AML-193 (cell line): ENCODE measurements at places on chromosomes 1 and 21.

DNA sequence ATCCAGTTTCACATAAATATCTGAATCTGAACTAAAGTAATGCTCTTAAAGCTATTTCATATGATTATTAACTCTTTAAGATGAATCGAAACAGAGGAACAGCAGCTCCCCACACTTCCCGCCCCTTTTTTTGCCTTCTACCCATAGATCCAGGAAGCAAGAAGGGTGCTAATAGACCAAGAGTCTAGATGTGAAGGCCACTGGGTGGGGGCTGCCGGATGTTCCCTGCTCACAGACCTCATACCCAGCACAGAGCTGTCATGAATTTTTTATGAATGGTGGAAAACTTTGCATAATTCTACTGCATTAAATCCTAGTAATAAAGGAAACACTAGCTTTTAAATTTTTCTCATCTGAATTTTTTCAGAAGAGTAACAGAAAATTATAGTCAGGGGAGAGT lies 283.9 kb upstream of the SGIP1 start:
- DNase-seq: no peak

DNA sequence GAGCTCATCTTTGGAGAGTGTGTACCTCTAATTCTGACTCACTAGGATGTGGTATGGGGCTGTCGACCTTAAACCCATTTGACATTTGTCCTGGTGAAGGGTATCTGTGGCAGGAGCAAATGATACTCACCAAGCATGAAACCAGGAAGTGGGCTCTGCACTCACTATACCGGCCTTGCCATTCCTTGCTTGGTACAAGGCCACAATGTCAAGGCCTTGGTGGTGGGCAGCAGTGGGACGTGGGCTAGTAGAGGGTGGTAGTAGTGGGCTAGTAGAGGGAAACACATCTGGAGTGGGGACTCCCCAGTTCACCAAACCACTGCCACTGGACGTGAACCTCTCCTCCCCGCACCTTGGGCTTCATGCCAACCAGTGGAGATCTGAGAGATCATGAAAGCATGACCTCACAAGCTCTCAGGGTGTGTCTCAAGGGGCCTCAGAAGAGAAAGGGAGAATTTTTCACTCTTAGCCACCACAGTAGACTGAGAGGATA lies 11.5 kb downstream of the TNFSF4 start:
- no peak for DNase-seq

GRCh38 chr1:13960375-13960987 lies 260.5 kb downstream of the PRDM2 start:
- no peak for DNase-seq

GRCh38 chr1:32525053-32525452 lies 14.2 kb upstream of the ZBTB8A start:
- DNase-seq: no peak

DNA sequence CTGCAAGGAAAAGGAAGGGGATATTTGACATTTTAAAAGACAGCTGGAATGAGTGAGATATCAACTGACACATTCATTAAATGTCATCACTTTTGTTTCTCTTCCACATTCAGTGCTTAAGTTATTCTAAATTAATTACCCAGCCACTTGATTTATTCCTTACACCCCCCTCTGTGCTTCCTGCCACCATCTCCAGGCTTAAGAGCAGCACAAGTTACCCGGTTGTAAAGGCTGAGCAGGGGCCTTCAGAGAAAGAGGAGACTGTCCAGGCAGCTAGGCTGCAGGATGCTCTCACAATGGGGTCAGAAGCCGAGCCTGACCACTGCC lies 71.4 kb downstream of the SYT6 start:
- no peak for DNase-seq

- DNase-seq: no peak
Measured at GRCh38 chr1:961132-961669, 817 bp downstream of the KLHL17 start.
